IPS DF 6.9 (cell line): ENCODE measurements at places on chromosomes 5 and 9.

GRCh38 chr5:112923148-112923917 lies 1.3 kb upstream of the REEP5 start:
- no peak for DNase-seq

DNA sequence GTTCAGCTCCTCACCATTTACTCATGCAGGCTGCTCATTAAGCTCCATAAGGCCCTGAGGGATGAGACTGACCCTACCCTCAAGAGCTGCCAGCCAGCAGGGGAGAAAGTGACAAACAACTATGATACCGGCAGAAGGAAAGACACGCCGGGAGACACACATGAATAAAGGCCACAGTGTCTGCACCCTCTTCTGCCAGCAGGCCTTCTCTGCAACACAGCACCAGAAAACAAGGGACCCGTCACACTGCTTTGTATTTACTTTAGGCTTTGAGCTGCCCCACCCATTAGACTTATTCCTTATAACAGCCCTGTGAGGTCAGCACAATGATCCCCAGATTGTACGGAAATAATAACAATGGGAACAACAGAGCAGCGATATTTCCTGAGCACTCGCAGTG lies 7.2 kb downstream of the GABBR2 start:
- DNase-seq = no peak

GRCh38 chr9:36284226-36284625 lies 26.0 kb upstream of the GNE start:
- DNase-seq = no peak

- no peak for DNase-seq
Measured at GRCh38 chr5:150487199-150488061, 20.5 kb upstream of the NDST1 start.

DNA sequence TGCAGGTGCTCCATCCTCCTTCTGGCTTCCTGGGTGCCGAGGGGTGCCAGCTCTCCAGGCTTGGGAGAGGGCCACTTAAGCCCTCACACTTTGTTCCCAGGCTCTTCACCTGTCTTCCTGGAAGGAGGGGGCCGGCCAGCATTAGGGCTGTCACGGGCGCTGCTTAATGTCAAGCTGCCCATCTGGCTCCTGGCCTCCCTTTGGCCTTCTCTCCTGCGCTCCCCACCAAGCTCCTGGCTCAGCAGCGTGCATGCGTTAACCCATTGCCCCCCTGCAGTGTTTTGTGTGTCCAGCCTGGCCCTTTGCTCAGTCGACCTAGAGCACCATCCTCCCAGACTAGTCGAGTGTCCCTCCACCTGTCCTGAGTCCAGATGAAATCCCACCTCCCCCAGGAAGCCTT lies 21.3 kb downstream of the NTNG2 start:
- no peak for DNase-seq

GRCh38 chr5:100537946-100538345 lies 2.8 kb downstream of the FAM174A start:
- no peak for DNase-seq

DNA sequence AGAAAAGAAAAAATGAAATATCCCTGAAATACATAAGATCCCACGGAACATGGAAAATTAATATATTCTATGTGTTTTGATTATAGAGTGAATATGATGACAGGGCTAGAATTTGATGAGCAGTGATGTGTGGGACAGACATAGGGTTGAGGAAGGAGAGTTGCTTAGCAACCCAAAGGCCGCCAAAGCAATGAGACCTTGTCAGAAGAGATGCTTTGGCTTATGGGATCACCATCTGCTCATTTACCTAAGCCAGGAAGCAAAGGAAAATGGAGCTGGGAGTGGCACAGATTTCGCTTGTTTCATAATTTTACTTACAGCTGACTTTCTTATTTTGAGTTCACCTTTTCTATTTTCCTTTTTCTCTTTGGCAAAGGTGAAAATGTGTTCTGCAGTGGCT lies 20.9 kb upstream of the HAPLN1 start:
- no peak for DNase-seq

- DNase-seq = no peak
Measured at GRCh38 chr9:81317223-81317622, 372.1 kb downstream of the TLE1 start.
